Muscle of leg (tissue), 16 donors: ENCODE measurements at places on chromosomes 5 and 9. TPM values are rescaled to one million over a fixed set of nuclear protein-coding genes. Genes with fewer than 3 reads are reported as not detected.
A peak's percentile ranks its signal among the peaks of the same experiment; 100 is the strongest.

GRCh38 chr9:34254141-34254913, 74.7 kb downstream of the KIF24 start:
- no peak overlapping the region for H3K4me3 ChIP-seq
- H3K4me1 ChIP-seq, result peaks cover 43% of the 10 kb centered on the region
- peaks cover 93% of the 10 kb centered on the region for H3K36me3 ChIP-seq
- H3K27ac ChIP-seq, result no peak overlapping the region
- no peaks in the 10 kb centered on the region for H3K27me3 ChIP-seq

GRCh38 chr5:173016598-173017046, 33.1 kb downstream of the ATP6V0E1 start:
- peak overlapping the region; percentile 44 for H3K27ac ChIP-seq
- peak; percentile 84 for DNase-seq
- peaks cover 4% of the 10 kb centered on the region for H3K36me3 ChIP-seq
- H3K27me3 ChIP-seq, result no peaks in the 10 kb centered on the region
- H3K4me3 ChIP-seq, result no peak overlapping the region
- peaks cover 2% of the 10 kb centered on the region for H3K4me1 ChIP-seq

Gene SPINK4
- not detected for polyA plus RNA-seq

Gene PCDHB13
- polyA plus RNA-seq, result 2.0 TPM

Gene IL13
- not detected for polyA plus RNA-seq

- no peaks in the 10 kb centered on the region for H3K4me1 ChIP-seq
- no peak for DNase-seq
- no peaks in the 10 kb centered on the region for H3K36me3 ChIP-seq
- H3K27ac ChIP-seq, result no peak overlapping the region
- H3K27me3 ChIP-seq, result no peaks in the 10 kb centered on the region
Observed at GRCh38 chr9:116391306-116391900, 237.8 kb downstream of the PAPPA start.
